A549 treated with GW870086 at 1 μM for 4 hours (cell line): ENCODE measurements at places on chromosomes 6 and 20. TPM values are rescaled to one million over a fixed set of nuclear protein-coding genes. Genes with fewer than 3 reads are reported as not detected.

Gene DEFB115
- total RNA-seq, result not detected in 5 replicates

Gene GATA5
- total RNA-seq, result 0.37 to 0.88 TPM (median 0.64 TPM) in 5 replicates

Gene ZSCAN26
- total RNA-seq, result 4.0 to 6.0 TPM (median 5.7 TPM) in 5 replicates

Gene KCNK16
- not detected in 5 replicates for total RNA-seq

Gene SMPDL3A
- total RNA-seq, result 3.9 to 4.4 TPM (median 4.0 TPM) in 5 replicates

Gene NOX3
- not detected in 5 replicates for total RNA-seq

Gene PROCR
- total RNA-seq, result 106 to 153 TPM (median 145 TPM) in 5 replicates

Gene TRIM40
- total RNA-seq, result not detected in 5 replicates

Gene FAM209B
- 0.21 to 0.72 TPM (median 0.48 TPM) in 5 replicates for total RNA-seq

Gene CNKSR3
- 6.3 to 9.3 TPM (median 7.8 TPM) in 5 replicates for total RNA-seq

Gene DYNLT2
- 0.44 to 0.68 TPM (median 0.57 TPM) in 5 replicates for total RNA-seq

Gene LPIN3
- 10.3 to 14.6 TPM (median 13.3 TPM) in 5 replicates for total RNA-seq

Gene MYH7B
- 0.06 to 0.19 TPM (median 0.12 TPM) in 5 replicates for total RNA-seq

Gene GABRR2
- 0.10 TPM in 1 of 5 replicates, not detected in the others for total RNA-seq

Gene ZNF334
- not detected in 5 replicates for total RNA-seq

Gene APCDD1L
- total RNA-seq, result 0.05 to 0.10 TPM (median 0.09 TPM) in 3 of 5 replicates, not detected in the others

Gene LY6G6F
- total RNA-seq, result not detected in 5 replicates

Gene C20orf144
- total RNA-seq, result 0.07 to 0.19 TPM (median 0.11 TPM) in 4 of 5 replicates, not detected in the other

Gene SPINT3
- total RNA-seq, result not detected in 5 replicates

Gene POU5F1
- 7.4 to 10.9 TPM (median 9.5 TPM) in 5 replicates for total RNA-seq

Gene ZNF165
- total RNA-seq, result 0.67 to 0.97 TPM (median 0.90 TPM) in 5 replicates

Gene CDKN1A
- total RNA-seq, result 301 to 381 TPM (median 362 TPM) in 5 replicates
